Fibroblast of pulmonary artery (primary cell): ENCODE measurements at places on chromosomes 6 and 20.
A peak's percentile ranks its signal among the peaks of the same experiment; 100 is the strongest.

GRCh38 chr6:114172576-114173260 lies 170.1 kb downstream of the HS3ST5 start:
- DNase-seq = no peak

DNA sequence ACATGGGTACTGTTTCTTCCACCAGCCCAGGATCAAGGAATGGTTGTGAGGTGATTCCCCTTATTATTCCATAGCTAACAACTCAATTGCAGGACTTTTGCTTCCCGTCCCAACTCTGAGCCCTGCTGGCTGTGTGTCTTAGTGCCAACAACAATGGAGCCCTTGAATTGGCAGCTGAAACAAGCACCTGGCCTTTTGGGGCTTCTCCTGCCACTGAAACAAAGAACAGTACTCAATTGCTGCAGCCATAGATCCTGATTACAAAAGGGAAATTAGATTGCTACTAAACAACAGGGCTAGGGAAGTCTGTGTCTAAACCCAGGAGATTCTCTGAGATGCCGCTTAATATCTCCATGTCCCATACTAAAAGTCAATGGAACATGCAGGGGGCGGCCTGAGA lies 61.3 kb upstream of the CARMIL1 start:
- no peak for DNase-seq

DNA sequence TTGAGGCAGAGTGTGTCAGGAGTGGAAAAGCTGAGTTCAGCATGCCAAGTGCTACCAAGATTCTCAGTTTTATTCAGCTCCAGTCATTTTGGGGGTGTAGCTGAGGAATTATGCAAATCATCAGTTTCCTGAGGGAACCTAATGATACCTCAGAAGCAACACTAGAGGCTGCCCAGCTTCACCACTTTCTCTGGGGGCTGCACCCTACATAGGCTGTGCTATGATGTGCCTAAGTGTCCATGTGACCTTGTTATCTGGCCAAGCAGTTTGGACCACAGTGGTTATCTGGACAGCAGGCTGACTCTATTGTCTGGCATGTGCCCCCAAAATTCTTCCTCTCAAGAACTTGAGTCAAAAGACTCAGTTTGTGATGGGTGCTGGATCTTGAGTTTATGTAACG lies 374.6 kb upstream of the SYNCRIP start:
- DNase-seq = no peak

DNA sequence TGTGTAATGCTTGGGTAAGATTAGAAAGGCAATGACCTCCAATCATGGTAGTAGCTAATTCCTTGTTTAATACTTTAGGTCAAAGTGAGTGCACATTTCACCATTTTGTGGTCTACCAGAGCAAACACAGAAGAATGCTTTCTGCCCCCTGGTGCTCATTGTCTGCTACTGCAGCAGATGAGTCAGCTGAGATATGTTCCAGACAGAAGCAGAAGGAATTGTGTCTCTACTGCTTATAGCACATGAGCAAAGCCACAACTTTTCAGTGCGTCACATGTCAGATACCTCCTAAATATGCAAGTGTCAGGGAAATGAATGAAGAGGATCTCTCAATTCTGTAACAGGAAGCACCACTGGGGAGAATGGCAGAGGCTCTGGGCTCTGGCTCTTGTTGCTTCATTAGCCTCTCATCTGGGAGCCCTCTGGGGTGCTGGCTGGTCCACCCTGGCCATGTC lies 308.9 kb downstream of the ALDH8A1 start:
- peak; percentile 96 for DNase-seq

DNA sequence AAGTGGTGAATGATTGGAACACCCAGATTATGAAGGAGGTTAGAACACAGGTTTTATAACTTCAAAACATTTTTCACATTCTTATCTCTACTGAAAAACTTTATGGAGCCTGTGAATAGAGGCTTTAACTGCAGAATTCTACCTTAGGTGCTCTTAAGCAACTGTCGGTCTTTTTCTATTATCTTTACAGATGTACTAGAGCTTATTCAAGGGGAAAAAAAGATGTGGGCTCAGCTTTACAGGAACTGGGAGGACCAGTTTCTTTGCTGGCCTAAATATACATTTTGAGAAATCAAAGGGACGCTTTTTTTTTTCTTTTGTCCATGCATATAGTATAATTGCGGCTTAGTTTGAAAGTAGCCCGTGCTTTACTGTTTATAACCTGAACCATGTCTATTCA lies 58.9 kb downstream of the UST start:
- DNase-seq = no peak

- peak; percentile 14 for DNase-seq
Observed at GRCh38 chr20:58327211-58327610, 17.7 kb downstream of the RAB22A start.

DNA sequence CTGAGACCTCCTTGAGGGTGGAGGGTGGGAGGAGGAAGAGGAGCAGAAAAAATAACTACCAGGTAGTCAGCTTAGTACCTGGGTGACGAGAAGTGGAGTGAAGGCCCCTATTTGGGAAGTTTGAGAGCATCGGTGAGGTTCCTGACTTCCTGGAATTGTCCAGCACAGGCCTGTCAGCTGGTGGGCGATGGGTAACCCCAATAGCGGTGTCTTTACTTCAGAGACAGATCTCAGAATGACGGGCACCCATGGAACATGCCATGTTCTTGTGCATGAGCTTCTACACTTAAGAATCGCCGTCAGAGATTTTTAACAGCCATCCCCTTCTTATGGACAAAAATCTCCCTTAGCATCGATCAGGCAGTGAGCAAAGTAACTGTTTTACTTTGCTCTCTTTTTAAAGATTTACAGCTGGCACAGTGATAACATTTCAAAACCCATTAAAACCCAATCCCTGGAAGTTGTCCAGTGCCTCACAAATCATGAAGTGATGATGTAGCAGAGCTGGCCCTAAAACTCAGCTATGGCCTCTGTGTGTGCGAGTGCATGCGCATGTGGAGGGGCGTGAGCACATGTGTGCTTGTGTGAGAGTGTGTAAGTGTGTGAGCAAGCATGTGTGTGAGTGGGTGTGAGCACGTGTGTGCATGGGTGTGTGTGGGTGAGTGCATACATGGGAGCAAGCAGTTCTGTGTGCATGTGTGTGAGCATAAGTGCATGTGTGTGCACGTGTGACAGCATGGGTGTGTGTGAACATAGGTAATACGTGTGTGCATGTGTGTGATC lies 85.2 kb downstream of the DLL1 start:
- no peak for DNase-seq

DNA sequence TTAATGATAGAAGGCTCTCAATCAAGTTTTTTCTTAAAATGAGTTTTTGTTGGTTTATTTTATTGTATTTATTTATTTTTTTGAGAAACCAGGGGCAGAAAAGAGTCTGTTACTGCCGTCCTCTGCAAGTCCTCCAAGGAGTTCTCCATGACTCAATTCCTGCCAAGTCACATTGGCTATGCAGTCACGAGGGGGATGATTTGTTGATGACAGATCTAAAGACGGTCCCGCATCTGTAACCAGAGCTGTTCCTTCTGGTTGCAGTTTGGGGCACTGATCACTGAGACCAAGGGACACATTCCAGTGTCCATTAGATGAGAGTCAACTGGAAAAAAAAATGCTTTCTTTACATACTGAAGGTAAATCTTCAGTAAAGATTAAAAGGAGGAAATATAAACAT lies 13.9 kb upstream of the TSHZ2 start:
- DNase-seq = no peak

DNA sequence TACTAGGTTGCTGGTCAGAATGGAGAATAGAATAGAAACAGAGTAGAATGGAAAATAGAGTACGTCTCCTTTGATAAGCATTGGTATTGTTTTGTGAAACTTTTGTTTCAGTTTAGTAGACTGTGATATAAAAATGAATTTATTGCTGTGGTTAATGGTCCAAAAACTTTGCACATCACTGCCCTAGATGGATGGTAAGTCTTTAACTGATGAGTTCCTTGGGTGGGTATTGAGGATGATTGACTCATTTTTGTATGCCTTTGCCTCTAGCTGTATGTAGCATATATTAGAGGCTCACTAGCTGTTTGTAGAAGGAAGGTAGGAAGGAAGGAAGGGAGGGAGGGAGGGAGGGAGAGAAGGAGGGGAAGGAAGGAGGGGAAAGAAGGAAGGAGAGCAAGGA lies 48.3 kb downstream of the ZDHHC14 start:
- DNase-seq = no peak

DNA sequence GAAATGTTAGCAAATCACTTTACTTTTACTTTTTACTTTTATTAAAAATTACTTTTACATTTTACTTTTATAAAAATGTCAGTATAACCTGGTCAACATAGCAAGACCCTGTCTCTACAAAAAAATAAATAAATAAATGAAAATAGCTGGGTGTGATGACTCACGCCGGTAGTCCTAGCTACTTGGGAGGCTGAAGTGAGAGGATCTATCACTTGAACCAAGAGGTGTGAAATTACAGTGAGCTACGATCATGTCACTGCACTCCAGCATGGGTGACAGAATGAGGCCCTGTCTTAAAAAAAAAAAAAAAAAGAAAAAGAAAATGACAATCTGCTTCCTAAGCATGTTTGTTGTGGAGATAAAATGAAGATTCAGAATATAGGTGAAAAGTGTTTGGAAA lies 31.0 kb upstream of the FBXO30 start:
- DNase-seq = no peak

DNA sequence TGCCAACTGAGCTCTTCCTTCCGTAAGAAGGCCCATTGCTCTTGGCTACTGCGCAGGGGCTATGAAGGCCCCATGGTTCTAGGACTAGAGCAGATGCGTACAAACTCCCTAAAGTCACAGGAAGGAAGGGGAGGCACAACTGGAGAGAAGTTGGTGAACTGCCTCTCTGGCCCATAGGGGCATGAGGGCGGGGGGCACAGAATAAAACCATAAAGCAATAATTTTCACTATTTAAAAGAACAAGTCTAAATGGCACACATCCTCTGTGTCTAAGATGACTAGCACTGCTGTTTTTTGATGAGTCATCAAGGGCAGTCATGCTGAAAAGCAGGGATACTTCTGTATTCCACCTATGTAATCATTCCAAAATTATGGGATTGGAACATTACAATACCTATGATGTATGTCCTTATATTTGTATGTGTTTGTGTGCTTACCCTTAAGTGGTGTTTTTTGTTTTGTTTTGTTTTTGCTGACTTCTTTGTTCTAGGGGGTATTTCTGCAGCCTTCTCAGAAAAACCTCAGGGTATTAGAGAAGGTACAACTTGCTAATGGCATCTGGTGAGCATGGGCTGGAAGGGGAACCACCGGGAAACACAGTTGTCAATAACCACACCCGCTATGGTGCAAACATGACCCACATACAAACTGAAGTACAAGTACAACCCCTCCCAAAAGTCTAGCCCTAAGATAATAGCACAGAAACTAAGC lies 36.9 kb downstream of the B4GALT5 start:
- DNase-seq = peak; percentile 42

DNA sequence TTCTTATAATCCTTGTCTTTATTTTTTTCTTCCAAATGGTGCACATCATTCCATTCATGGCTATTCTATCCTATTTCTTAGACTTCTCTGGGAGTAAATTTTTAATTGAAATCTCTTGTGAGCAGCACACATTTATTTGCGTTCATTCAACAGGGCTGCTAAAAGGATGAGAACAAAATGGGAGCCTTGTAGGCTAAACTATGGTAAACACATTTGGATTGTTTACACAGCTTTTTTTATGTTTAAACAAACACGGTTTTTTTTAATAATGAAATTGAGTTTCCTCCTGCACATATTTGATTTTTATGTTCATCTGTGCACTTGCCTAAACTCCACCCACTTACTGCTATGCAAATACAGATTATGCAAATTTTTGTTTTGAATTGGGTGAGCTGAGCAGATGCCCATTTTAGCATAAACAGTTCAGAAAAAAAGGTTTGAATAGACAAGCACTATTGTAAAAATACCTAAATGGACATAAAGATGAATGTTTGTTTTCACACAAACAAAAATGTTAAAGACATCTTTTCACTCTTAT lies 92.0 kb downstream of the OLIG3 start:
- no peak for DNase-seq

DNA sequence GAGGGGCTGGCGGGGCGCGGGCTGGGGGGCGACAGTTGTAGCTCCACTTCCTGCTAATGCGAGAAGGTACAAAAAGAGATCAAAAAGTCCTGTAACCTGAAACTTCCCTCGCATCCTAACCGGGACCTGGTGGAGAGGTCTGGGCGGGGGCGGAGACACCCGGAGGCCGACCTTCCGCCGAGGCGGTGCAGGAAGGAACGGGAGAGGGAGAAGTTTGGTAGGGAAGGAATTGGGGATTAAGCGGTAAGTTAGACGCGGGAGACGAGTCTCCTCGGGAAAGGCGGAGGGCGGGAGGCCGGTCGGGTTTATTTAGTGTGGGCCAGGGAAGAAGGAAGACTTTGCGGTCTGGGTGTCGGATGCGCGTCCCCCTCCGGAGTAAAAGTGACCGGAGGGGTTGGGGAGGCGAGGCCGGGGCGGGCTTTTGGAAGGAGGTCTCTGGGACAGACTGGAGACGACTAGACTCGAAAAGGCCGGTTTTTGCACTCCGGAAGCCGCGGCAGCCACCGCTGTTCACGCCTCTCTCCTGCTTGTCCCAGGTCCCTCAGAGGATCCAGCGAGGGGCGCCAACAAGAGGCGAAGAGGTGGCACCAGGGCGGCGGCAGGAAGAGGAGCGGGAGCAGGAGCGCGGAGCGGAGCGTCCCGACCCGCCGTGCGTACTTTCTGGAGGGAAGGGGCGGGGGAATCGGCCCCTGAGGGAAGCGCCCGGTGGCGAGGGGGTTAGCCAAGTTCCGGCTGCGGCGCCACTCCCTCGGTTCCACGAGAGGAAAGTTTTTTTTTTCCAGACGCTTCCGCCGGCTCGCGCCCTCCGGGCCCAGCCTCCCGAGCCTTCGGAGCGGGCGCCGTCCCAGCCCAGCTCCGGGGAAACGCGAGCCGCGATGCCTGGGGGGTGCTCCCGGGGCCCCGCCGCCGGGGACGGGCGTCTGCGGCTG lies 734 bp downstream of the TPBG start:
- DNase-seq = peak; percentile 69

DNA sequence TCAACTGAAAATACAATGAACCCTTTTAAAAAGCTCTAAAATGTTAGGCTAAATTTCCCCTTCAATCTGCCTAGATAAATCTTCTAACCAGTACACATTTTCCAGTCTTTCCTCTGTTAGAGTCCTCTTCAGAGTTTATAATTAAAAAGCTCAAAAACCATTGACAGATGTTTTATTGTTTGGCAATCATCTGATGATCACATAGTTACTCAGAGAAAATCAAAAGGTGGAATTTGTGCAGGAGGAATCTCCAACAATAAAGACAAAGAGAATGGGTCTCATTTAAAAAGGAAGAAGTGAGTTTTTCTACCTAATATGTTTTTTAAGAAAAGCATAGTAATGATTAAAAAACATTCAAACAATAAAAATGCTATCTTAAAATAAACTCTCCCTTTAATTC lies 3.1 kb downstream of the TRAPPC3L start:
- DNase-seq = no peak

DNA sequence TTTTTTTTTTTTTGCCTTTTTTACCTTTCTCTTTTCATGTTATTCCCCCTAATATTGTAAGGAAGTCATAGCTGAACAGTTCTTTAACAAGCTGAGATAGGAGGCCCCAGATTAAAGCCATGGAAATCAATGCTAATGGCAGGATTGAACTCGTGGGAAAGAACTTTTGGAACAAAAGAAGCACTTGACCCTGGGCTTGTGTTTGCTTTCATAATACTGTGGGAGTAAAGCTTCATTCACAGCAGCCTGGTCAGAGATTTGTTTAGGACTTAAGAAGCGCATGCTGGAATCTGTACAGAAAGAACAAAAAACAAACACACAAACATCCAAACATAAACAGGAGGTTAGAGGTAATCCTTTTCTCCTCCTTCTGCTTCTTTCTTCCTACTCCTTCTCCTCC lies 5.1 kb downstream of the HEY2 start:
- DNase-seq = no peak

GRCh38 chr6:157657754-157658153 lies 165.3 kb upstream of the SNX9 start:
- DNase-seq = no peak

GRCh38 chr20:50110141-50111047 lies 2.6 kb downstream of the UBE2V1 start:
- peak; percentile 46 for DNase-seq
